ENCODE measurements at places on chromosomes 2 and 18.

GRCh38 chr2:158477202-158477601 is 20.4 kb downstream of the PKP4 start:
- DNase-seq, result no peak

DNA sequence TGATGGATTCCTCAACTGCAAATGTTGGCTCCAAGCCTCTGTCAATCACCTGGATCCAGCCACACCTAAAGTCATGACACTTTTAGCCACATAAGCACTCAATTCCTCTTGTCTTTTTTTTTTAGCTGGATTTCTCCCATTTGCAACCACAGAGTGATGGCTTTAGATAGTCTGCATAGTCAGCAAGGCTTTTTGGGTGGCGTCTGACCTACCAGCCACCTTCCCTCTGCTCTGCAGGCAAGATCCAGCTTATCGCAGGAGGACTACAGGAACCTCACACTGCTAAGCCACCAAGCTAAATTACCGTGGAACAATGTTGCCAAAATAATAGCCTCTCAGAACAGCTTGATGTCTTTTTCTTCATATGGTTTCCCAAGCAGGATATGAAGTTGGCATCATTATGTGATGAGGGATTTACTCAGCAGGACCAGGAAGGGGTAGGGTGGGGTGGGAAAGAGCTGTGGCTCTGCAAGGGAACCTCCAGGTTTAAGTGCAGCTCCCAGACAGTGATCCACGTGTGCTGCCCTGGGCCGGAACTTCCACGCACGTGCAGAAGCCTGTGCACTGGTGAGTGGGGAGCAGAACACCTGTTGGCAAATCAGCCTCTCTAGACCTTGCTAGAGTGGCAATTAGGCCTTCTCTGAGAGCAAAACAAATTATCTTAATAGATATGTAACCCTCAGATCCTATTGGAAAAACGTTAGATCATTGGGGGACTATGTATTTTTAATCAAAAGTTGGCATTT is 170.6 kb upstream of the NCK2 start:
- no peak for DNase-seq

DNA sequence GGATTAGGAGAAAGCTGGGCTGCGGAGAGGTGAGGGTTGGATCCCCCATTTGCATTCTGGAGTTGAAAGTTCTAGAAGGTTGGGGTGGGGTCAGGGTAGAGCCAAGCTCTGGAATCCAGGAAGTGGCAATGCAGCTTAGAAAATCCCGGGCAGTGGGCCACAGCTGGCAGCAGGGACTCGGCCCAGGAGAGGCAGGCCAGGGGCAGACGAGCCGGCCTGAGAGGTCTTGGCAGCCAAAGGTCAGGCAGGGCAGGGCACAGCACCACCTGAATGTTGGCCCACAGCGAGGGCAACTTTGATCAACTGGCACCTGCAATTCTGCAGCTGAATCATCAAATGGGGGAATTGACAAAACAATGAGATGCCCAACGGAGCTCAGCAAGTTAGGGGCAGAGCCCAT is 139.2 kb downstream of the INHBB start:
- no peak for DNase-seq

DNA sequence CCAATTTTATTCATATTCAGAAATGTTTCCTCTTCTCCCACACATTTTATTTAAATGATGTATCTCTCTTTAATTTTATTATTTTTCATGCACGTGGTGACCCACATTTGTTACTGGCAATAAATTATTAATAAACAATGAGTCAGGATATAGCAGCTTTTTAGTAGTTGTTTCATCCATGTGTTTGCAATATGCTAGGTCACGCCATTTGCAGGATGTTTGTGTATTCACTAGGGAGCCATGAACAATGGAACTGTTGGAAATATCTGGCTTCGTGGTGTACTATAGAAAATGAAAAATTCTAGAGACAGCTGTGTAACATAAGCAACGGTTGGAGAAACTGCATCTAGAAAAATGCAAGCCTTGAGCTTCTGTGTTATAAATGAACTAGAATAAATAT is 176.0 kb upstream of the COL3A1 start:
- DNase-seq, result no peak

GRCh38 chr2:210994104-210994503 is 437.7 kb downstream of the CPS1 start:
- no peak for DNase-seq

GRCh38 chr2:148524519-148524919 is 120.0 kb upstream of the EPC2 start:
- no peak for DNase-seq

- DNase-seq, result no peak
Observed at GRCh38 chr18:50151926-50152325, 43.0 kb downstream of the MYO5B start.

- DNase-seq, result no peak
Observed at GRCh38 chr18:47949202-47949601, 18.7 kb upstream of the SMAD2 start.

GRCh38 chr2:218658671-218659257 is 659 bp downstream of the ZNF142 start:
- DNase-seq, result no peak

DNA sequence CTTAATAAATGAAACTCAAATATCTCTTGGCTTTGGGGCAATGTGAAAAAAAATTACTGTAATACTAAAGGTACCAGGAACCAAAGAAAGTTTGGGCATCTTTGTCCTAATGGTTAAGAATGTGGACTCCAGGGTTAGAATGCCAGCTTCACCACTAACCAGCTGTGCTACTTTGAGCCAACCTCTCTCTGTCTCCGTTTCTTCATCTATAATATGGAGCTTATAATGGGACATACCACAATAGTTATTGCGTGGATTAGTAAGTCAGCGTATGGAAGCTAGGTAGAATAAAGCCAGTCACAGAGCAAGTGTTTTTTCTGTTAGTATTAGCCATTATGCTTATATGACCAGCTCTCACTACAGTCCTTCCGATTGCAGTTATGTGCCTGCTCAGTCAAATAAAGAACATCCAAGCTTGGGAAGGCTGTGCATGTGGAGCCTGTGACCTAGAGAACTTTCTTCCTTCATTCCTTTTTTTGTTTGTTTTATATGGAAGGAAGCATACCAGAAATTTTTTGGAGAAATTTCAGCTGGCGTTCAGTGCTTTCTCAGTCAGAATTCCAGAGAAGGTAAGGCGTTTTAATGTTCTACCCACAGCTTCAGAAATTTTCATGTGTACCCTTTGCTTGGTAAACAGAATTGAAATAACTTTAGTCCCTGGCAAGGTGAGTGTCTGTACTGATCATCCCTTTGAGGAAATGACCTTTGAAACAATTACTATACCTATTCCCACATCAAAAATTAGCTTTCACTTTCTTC is 114.0 kb upstream of the RND3 start:
- no peak for DNase-seq

- DNase-seq, result no peak
Observed at GRCh38 chr18:67726882-67727281, 210.4 kb upstream of the DSEL start.

DNA sequence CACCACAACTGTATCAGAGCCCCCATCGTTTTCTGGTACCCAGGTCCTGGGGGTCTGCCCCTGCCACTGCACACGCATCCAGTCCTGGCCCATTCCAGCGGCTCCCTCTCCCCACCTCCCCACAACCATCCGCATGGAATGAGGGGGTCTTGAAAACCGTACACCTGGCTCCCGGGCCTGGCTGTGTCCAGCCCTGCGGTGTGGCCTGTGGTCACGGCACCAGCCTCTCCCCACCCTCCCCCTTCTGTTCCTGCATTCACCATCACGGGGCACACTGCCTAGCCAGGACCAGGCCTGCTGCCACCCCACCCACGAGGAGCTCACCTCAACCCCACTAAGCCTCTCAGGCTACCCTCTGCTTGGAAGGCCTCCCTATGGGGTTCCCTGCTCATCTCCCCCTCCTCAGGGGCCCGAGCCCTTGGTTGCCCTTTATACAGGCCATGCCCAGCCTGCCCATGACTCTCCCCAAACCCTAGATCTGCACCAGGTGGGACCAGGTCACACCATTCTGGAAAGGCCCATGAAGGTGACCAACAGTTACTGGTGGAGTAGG is 11.4 kb downstream of the GPR35 start:
- no peak for DNase-seq

GRCh38 chr2:63675026-63675425 is 86.3 kb downstream of the MDH1 start:
- no peak for DNase-seq

DNA sequence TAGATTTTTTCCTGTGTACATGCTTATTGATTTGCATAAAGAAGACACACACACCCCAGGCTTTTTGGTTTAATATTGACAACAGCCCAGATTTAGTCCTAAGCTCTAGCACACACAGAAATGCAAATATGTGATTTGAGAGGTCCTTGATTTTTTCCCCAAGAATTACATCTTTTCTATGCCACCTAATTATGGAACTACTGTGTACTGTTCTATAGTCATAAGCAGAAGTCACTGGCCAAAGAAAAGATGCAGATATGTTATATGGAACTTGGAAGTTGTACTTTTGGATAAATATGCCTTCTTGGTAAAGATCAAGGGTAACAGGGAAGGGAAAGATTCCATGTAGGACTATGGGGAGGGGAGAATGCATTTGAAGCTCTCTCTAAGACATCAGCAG is 105.6 kb downstream of the SETBP1 start:
- no peak for DNase-seq

- DNase-seq, result no peak
Observed at GRCh38 chr2:169476459-169476858, 2.8 kb upstream of the BBS5 start.

GRCh38 chr2:143946436-143947391 is 573.2 kb downstream of the ZEB2 start:
- peak; percentile 65 for DNase-seq

- DNase-seq, result no peak
Observed at GRCh38 chr2:239327536-239328350, 73.1 kb downstream of the HDAC4 start.

GRCh38 chr18:71105078-71105819 is 816.4 kb downstream of the SOCS6 start:
- no peak for DNase-seq

- peak; percentile 36 for DNase-seq
Observed at GRCh38 chr18:63518178-63519012, 23.8 kb upstream of the SERPINB12 start.

GRCh38 chr2:141003967-141004657 is 1126.7 kb downstream of the LRP1B start:
- no peak for DNase-seq

- DNase-seq, result no peak
Observed at GRCh38 chr18:77316641-77317040, 67.0 kb downstream of the GALR1 start.

- DNase-seq, result peak; percentile 7
Observed at GRCh38 chr2:199738727-199739412, 112.1 kb downstream of the FTCDNL1 start.

GRCh38 chr2:290090-290722 is 2.3 kb upstream of the ALKAL2 start:
- peak; percentile 5 for DNase-seq

DNA sequence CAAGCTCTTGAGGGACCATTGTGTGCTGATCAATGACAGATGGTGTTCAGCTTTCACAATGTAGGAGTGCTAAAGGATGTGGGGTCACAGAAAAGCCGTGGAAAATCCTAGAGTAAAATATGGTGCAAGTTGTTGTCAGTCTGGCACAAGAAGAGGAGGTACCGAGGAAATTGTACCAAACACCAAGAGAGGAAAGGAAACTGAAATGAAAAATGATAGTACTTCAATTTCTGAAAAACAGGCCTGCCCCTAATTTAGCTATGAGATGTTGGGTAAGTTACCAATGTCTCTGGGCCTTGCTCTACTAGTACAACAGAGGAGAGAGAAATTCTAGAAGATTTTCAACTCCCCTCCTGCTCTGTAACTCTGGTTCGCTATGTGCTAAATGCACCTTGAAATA is 78.8 kb upstream of the PELI1 start:
- DNase-seq, result no peak

- no peak for DNase-seq
Observed at GRCh38 chr2:12536976-12537375, 179.8 kb upstream of the TRIB2 start.

- no peak for DNase-seq
Observed at GRCh38 chr2:201269764-201270163, 9.4 kb downstream of the CASP8 start.

- DNase-seq, result no peak
Observed at GRCh38 chr18:52340406-52341102, 557 bp downstream of the DCC start.

GRCh38 chr2:158841850-158842249 is 46.7 kb downstream of the DAPL1 start:
- no peak for DNase-seq

DNA sequence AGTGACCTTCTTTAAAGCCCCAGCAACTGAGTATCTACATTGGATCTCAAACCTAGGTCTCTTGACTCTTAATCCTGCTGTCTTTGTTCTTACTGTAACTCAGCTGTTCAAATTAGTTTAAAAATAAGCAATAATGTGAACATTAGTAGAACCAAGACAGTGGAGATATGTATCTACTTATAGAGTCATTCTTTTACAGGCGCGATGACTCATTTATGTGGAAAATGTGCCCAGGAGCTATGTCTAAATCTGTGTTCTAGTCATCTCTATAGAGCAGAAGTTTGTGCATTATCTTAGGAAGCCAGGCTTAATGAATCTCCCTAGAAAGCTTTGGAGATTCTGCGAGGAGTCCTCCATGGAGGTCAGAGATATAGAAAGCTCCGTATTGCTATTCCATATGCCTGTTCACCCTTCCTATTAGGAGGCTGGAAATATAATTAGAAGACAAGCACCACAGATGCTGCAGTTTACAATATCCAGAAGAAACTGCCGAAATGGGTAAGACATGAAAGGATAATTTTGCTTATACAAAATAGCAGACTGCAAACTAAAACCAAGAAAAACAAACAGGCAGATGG is 211.6 kb downstream of the TRIB2 start:
- DNase-seq, result peak; percentile 63

DNA sequence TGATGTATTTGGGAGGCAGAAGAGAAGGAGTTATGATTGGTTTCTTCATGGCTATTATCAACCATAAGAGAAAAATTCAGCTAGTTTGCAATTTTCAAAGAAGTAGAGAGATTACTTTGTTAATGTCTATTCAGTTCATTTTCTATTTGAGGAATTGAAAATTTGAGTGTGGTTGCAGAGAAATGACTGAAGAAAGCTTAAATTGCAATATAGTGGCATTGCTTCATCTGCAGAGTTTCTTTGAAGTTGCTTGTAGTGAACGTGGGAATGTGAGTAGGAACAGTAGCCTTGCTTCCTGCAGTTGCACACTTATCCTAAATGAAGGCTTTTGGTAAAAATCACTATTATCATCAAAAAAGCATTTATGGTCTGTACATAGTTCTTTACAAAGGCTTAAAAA is 14.7 kb upstream of the CYRIA start:
- no peak for DNase-seq

DNA sequence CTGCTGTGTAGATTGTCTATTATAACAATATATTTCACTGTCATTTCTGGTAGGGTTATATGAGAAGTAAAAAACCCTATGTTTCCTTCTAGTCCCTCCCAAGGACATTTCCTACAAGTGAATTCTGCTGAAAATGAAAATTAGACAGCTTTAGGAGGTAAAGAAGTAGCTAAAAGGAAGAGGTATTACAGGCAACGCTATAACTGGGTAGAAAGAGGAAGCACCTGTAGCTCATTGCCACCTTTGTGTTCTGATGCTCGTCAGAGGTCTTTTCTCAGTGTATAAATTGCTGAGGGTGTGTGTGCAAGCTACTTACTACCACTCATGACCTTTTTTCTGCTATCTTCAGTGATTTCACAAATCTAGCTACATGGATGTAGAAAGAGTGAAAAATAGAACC is 1.4 kb downstream of the DNAJC10 start:
- DNase-seq, result no peak

GRCh38 chr2:113216321-113216720 is 42.5 kb downstream of the PSD4 start:
- DNase-seq, result no peak
